Activated naive CD4-positive, alpha-beta T cell (primary cell): ENCODE measurements at places on chromosomes 1 and 21.

- DNase-seq, result no peak
Observed at GRCh38 chr1:31532173-31532572, 44.1 kb upstream of the TINAGL1 start.

- no peak for DNase-seq
Observed at GRCh38 chr1:229885568-229886495, 181.2 kb upstream of the GALNT2 start.

DNA sequence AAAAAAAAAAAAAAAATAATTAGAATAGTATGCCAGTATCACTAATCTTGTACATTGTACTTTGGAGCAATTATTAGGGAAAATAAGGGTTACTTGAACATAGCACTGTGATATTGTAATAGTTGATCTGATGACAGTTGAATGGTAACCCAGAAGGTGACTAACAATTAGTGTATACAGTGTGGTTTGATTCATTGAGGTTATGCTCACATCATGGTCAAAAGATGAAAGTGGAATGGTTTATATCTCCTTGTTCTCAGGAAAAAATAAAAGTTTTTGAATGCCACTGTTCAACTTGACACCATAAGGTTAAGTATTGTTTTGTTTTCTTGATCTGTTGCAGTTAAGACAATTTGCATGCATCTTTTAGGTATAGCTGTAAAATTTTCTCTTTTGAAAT, 87.0 kb downstream of the GPR52 start:
- DNase-seq, result no peak

GRCh38 chr1:226482975-226483700, 65.4 kb upstream of the STUM start:
- DNase-seq, result no peak

- DNase-seq, result no peak
Observed at GRCh38 chr1:216554934-216555333, 131.7 kb upstream of the USH2A start.

GRCh38 chr1:100028765-100029164, 59.0 kb downstream of the SLC35A3 start:
- no peak for DNase-seq

- DNase-seq, result no peak
Observed at GRCh38 chr1:186149591-186149990, 225.5 kb downstream of the TPR start.

DNA sequence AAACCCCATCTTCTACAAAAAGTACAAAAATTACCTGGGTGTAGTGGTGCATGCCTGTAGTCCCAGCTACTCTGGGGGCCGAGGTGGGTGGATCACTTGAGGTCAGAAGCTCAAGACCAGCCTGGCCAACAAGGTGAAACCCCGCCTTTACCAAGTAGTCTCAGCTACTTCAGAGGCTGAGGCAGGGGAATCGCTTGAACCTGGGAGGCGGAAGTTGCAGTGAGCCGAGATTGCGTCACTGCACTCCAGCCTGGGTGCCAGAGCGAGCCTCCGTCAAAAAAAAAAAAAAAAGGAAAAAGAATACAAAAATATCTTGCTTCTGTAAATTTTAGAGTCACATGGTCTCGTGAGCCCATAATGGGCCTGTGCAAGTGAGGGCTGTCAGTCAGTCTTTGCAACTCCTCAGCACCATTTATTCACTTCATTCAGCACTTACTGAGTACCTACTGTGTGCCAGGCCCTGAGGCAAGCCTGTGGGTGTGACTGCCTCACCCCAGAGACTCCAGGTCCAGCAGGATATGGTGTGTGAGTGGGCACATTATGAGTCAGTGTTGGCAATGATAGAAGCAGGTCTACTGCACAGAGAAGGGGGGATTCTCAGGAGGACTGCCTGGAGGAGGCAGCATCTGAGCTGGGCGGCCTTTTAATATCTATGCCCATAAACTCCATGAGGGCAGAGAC, 46.8 kb upstream of the TARDBP start:
- DNase-seq, result no peak

DNA sequence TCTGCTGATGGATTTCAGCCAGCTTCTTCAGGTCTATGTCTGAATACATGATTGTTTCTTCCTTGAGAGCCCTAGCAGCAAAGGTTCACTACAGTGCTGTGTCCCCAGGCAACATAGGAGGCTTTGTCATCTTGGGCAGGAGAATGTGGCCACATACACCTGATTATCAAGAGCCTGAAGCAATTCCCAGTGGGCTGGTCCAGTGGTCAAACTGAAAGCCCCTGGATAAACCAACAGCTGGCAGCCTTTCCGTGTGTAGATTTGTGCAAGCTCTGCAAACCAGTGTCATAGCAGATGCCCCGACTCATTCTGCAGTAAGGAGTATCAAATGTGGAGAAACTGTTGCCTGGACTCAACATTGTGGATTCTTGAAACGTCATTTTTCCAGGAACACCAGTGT, 2.3 kb upstream of the GIPC2 start:
- no peak for DNase-seq

DNA sequence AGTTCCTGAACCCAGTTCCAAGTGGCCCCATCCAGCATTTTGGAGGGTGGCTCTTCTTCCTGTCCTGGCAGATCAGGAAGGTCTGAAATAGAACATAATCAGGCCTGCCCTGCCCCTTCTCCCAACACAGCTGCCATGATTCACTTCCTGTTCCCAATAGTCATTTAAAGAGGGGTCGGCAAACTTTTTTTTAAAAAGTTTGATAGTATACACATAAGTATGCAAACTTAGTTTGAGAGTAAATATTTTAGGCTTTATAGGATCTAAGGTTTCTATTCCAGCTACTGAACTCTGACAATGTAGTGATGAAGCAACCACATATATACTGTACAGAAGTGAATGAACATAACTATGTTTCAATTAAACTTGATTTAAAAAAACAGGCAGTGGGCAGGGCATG, 66.4 kb downstream of the LUZP1 start:
- no peak for DNase-seq

- DNase-seq, result no peak
Observed at GRCh38 chr1:159548126-159548525, 12.3 kb upstream of the OR10J5 start.

DNA sequence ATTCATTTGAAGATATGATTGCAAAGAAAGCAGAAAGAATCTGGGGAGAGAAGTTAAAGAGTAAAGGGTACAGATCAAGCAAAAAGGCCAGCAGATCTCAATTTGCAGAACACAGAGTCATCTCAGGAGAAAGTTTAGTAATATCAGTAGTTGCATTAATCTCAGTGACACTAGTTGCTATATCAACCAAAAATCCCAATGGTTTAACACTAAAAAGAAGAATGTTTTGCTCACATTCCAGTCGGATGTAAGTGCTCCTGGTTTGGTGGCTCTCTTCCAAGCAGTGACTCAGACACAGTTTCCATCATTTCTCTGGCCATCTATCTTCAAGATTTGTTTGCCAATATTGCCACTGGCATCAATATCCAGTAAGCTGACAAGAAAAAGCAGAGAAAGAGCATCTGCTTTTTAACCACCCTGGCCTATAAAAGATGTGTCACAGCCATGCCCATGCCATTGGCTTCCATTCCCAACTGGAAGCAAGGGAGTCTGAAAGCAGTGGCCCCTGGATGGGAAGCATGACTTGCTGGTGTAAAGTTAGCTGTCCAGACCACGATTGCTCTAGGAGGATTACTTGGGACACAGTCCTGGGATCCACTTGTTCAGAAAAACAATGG, 45.5 kb upstream of the AIM2 start:
- no peak for DNase-seq

- no peak for DNase-seq
Observed at GRCh38 chr1:233627823-233628222, 13.9 kb downstream of the KCNK1 start.

- DNase-seq, result no peak
Observed at GRCh38 chr1:168319691-168320090, 39.0 kb downstream of the TBX19 start.
